ENCODE measurements at places on chromosomes 11 and 22. TPM values are rescaled to one million over a fixed set of nuclear protein-coding genes. Genes with fewer than 3 reads are reported as not detected.

DNA sequence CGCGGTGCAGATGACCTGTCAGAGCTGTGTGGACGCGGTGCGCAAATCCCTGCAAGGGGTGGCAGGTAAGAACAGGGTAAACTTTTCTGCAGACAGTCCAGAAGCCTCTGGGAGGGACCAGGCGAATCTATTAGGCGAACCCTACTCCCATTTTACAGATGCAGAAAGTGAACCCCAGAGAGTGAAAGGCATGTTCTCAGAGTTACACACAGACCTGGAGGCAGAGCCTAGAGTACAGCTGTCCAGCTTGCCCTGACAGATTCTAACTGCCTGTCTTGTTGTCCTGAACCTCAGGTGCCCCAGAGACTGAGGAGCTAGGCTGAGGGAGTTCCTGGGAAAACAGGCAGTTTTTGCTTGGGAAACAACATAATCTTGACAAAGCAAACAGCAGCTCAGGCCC, 665 bp downstream of the CCS start:
- DNase-seq: no peak

DNA sequence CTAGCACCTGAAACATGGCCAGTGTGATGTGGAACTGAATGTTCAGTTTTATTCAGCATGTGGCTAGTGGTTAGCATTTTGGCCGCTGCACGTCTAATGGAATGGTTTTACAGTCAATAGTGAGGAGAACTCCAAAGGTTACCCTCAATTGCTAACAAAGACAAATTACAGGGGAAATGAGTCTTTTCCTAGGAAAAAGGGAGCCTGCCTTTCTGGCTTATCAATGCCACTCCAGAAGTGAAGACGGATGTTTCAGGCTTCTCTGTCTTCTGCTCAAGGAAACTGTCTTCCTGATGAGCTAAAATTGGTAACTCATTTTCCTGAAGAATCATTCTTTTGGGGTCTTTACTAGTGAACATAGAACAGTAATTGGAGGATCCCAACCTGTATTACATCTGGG, 84.3 kb upstream of the CRTAM start:
- DNase-seq: no peak

DNA sequence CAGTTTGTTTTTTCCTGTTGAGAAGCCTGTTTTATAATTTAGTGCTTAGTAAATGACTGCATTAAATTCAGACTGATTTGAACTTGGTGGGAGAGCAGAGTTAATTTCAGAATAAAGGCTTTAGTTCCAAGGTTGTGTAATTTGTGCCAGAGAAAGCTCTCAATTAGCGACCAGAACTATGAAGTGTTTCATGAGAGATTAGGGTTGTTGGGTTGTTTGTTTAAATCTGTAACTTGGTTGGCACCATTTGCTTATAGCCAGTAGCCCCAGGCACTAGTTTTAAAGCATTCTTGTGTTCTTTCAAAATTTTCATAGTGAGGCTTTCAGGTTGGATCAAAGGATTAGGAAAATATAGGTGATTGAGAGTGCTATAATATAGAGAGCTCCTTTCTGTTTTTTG, 25.5 kb downstream of the UVRAG start:
- no peak for DNase-seq

DNA sequence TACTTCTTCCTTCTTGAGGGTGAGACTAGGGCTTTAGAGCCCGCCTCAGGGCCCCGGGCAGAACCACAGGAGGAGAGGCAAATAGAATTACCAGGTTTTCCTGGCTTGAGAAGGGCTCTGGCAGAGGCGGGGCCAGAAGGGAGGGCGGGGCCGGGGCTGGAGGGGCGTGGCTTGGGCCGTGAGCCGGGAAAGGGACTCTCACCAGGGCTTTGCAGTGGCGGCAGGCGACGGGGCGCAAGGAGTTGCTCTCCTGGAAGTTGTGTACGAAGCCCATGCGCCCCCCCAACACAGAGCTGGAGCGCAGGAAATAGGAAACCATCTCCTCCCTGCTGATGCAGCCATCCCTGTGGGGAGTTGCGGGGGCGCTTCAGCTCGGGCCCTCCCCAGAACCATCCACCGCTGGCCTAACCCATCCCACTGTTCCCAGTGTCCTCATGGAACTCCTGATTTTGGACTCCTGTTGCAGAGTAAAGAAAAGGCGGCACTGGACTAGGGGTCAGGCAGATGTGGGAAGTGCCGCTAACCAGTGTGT, 6.9 kb upstream of the NRXN2 start:
- peak; percentile 76 for DNase-seq

HTR3B gene
- 0.16 TPM for total RNA-seq

KRTAP5-7 gene
- 0.22 TPM for total RNA-seq

- DNase-seq: no peak
These were observed 2.7 kb downstream of the SYCE3 start for GRCh38 chr22:50560034-50560433.

PYGM gene
- total RNA-seq: 8.6 TPM

- DNase-seq: no peak
These were observed 145.7 kb upstream of the TEAD1 start for GRCh38 chr11:12528487-12528886.
